ENCODE measurements at places on chromosomes 11 and 22. TPM values are rescaled to one million over a fixed set of nuclear protein-coding genes. Genes with fewer than 3 reads are reported as not detected.

Gene ARRB1
- 52.0 TPM for total RNA-seq

Gene CD248
- 0.65 TPM for total RNA-seq

Gene RAG1
- total RNA-seq: 0.76 TPM

Gene RBX1
- total RNA-seq: 85.1 TPM

Gene CCDC73
- not detected for total RNA-seq

Gene PTPN5
- not detected for total RNA-seq

Gene ENTHD1
- not detected for total RNA-seq
